ENCODE measurements at places on chromosomes 12 and 14.

DNA sequence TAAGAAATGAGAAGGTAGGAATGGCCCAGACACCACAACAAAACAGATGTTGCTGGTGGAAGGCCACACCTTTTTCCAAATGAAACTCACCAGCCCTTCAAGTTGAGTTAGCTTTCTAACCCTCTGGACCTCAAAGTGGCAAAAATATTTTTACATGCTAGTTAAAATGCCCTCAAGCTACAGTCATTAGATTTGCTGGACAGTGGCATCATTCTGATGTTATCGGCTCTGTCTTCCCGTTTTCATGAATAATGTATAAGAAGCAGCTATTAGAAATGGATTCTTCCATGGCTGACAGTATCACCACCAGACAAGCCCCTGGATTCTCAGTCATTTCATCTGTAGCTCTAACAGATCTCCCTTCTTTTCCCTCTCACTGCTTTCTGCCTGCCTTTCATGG is 37.1 kb upstream of the PLXNC1 start:
- DNase-seq, result no peak

GRCh38 chr12:49543914-49544815 is 5.3 kb downstream of the KCNH3 start:
- DNase-seq, result no peak

- no peak for DNase-seq
Observed at GRCh38 chr12:65968359-65968758, 144.1 kb downstream of the HMGA2 start.

DNA sequence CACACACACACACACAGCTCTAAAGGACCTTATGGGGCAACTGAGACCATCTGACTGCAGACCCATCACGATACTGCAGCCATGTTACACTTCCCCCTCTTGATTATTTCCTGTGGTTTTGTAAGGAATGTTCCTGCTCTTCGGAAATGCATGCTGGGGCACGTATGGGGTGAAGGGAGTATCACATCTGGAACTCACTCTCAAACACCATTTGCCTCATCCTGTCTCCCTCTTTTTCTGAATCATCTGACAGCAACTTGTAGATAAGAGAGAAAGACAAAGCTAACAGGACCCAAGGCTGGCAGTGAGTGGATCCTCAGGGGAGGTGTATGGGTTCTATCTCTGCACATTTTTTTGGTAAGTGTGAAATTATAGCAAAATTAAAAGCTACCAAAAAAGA is 50.3 kb downstream of the RIMBP2 start:
- DNase-seq, result no peak

DNA sequence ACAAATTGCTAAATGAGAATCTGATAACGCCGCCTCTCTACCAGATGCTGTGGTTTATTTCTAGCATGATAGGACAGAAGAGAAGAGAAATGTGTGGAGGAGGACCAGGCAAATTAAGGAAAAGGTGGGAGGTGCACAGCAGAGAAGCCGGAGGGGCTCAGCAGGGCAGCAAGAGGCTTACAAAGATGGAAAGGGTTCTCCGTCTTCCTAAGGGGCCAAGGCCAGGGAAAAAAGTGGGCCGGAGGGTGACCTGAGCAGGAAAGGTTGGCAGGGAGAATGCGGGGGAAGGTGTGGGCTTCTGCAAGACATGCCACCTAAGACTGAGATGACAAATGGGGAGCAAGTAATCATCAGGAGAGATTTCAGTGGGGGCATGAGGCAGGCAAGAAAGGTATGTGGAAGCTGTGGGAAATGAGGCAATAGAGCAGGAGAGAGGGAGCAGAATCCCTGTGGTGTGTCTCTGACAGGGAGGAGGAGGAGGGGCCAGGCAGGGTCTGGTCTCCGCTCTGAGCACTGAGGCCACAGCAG is 18.7 kb downstream of the MANSC1 start:
- DNase-seq, result no peak

Measured in thymus (tissue), 14 donors.